ENCODE measurements at places on chromosomes 1 and 21.

- no peak for DNase-seq
These were observed 24.0 kb downstream of the PAX7 start for GRCh38 chr1:18654599-18654998.

DNA sequence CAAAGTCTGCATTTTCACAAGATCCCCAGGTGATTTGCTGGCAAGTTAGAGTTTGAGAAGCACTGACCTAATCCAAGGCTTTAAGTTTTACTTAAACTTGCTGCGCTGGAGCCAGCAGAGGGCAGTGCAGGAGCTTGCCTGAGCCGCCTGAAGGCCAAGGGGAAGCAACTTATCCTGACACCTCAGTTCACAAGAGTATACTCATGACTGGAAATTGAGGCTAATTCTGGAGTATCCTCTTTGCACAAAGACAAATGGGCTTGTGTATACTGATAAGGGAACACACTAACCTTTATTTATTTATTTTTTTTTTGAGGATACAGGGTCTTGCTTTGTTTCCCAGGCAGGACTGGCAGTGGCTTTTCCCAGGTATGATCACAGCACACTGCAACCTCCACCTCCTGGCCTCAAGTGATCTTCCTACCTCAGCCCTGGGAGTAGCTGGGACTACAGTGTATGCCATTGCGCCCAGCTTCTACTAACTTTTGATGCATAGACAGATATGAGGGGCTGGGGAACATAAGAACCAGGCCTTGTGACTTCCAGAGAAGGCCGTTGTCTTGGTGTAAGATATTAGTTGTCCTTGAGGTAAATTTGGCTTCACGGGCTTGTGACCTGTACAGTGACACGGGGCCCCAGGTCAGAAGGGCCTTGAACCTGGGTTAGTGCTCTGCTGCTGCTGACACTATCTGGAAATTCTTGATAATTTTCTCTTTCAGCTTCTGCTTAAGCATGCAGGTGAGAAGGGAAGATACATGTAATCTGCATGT, 29.0 kb upstream of the SLAMF1 start:
- DNase-seq: peak; percentile 74

DNA sequence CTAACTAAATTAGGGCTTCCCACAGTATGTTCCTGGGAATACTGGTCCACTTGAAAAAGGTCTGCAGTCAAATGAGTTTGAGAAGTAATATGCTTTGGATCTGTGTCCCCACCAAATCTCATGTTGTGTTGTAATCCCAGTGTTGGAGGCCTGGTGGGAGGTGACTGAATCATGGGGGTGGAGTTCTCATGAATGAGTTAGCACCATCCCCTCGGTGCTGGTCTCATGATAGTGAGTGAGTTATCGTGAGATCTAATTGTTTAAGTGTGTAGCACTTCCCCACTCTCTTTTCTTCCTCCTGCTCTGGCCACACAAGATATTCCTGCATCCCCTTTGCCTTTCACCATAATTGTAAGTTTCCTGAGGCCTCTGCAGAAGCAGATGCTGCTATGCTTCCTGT, 16.9 kb upstream of the DMRTB1 start:
- no peak for DNase-seq

GRCh38 chr1:167244244-167244643, 23.6 kb downstream of the POU2F1 start:
- DNase-seq: no peak

DNA sequence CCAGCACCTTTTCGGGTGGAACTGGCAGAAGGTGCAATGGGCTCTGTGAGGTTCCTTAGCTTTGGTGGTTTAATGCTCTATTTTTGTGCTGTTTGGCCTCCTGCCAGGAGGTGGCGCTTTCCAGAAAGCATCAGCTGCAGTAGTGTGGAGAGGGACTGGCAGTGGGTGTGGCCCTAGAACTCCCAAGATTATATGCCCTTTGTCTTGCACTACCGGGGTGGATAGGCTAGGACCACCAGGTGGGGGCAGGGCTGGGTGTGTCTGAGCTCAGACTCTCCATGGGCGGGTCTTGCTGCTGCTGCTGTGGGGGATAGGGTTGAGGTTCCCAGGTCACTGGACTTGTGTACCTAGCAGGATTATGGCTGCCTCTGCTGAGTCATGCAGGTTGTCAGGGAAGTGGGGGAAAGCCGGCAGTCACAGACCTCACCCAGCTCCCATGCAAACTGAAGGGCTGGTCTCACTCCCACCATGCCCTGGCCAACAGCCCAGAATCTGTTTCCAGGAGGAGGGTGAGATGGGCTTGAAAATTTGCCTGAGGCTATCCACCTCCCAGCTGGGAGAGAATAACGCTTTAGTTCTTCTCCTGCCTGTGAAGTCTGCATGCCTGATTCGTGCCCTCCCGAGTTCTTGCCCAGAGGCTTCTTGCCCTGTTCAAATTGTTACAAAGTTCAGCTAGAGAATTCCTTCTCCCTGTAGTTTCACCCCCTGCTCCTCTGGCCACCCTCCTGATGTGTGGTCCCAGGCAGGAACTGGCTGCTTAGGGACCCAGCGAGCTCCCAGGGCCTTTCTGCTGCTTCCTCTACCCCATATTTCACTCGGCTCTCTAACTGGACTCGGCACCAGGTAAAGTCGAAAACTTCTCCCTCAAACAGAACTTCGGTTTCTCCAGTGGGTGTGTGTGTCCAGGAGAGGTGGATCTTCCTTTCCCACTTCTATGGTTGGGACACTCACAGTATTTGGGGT, 76.5 kb upstream of the BTG3 start:
- peak; percentile 39 for DNase-seq

DNA sequence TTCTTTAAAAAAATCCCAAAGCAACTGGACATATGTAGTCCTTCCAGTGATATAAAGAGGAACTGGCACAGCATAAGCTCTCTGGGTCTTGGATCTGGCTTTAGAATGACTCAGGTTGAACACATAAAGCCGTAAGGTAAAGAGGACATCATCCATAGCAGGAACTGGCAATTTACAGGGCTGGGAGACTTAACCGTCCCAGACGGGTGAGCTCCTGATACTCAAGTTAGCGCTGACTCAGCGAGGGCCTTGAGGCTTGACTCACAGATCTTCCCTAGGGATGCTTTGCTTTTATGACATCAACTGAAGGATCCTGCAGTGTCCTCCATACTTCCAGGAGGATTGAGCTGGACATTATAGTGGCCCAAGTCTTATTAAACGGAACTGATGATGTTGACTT, 154.1 kb downstream of the CLIC6 start:
- DNase-seq: no peak

- DNase-seq: no peak
These were observed 269.7 kb downstream of the LMO4 start for GRCh38 chr1:87598429-87598828.

- no peak for DNase-seq
These were observed 17.6 kb downstream of the CTPS1 start for GRCh38 chr1:40997096-40997495.

- no peak for DNase-seq
These were observed 9.3 kb downstream of the NKAIN1 start for GRCh38 chr1:31230378-31230777.

GRCh38 chr1:200217703-200218102, 190.2 kb downstream of the NR5A2 start:
- no peak for DNase-seq

DNA sequence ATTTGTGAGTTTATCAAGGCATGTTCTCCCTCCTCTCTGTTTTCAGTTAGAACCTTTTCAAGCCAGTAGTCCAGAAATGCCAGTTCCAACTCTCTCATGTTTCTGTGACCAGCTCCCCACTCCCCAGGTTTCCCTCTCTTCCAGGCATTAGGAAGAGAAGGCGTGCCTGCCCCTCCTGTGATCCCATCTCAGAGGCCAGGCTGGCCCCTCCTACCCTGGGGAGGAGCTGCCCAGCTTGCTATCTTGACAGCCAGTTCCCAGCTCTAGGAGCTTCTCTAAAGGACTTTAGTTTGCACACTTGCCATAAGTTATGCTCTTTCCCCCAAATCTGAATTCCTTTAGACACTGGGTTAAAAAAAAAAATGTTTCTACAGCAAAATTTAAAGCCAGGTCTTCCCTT, 8.9 kb downstream of the HYI start:
- no peak for DNase-seq

GRCh38 chr1:209839875-209840546, 12.2 kb downstream of the UTP25 start:
- no peak for DNase-seq
